ENCODE measurements at places on chromosomes 11 and 22.
A peak's percentile ranks its signal among the peaks of the same experiment; 100 is the strongest.

- DNase-seq, result no peak
These were observed 76.8 kb downstream of the MORC2 start for GRCh38 chr22:30891781-30892180.

DNA sequence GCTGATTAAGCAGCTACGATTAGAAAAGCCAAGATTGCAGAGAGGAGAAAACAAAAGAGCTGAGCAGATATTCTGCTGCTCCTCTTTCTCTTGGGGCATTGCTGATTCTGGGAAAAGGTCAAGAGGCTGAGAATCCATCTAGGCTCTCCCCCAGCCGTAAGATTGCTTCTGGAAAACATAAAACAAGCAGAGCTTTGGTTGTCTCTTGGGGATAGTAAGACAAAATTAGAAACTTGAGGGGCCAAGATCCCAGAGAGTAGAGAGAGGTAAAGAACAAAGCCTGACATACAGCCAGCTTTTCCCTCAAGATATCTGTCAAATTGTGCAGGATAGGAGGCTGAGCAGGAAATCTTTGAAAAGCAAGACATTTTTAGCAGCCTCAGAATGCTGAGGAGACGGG is 158.2 kb downstream of the TTC28 start:
- no peak for DNase-seq

DNA sequence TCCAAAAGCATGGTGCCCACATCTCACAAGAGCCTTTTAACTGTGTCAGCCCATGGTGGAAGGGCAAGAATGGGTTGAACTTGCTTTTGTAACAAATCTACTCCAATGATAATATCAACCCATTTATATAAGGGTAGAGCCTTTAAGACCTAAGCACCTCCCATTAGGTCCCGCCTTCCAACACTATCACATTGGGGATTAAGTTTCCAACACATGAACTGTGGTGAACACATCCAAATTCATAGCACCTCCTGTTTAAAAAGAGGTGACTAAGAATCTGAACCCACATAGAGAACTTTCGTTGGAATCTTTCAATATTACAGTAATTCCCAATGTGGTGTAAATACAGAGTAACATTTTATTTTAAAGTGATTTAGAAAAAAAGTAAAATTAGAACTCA is 9.2 kb upstream of the CNTF start:
- DNase-seq, result no peak

GRCh38 chr11:59076876-59077571 is 9.1 kb upstream of the GLYATL1B start:
- DNase-seq, result no peak

DNA sequence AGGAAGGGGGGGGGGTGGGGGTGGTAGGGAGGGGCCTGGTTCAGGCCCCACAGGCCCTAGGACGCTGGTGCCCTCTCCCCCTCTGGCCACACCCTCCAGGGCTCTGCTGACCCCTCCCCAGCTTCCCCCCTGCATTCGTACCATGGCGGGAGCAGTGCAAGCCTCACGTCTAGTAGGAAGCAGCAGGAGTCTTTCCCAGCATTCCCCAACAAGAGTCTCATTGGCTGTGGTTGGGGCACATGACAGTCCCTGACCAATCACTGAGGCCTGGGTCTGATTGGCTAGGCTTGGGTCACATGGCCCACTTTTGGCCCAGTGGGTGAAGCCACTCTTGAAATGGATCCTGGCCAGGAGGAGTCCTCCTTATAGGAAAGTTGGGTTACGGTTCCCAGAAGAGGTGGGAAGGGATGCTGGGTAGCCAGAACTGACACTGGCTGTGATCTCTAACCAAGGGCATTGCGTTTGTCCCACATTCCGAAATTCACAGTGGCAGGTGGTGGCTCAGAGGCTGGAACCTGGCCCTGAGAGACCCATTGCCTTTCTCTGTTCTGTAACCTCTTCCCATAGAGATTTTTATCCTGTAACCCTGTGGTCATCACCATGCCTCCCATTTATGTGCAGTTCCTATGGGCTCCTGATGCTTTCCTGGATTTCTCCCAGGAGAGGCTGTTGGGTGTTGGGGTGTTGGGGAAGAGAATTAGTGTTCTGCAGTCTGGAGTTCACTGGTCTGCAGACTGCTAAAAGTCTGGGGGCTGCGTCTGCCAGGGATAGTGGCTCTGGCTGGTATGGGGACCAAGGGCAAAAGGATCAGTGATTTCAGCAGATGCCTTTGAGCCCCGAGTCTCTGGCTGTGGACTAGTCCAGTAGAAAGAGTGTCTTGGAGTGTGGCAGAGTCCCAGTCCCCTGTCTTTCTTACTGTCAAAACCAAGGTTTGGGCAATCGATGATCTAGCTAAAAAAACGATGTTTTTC is 58.9 kb upstream of the MYEOV start:
- no peak for DNase-seq

DNA sequence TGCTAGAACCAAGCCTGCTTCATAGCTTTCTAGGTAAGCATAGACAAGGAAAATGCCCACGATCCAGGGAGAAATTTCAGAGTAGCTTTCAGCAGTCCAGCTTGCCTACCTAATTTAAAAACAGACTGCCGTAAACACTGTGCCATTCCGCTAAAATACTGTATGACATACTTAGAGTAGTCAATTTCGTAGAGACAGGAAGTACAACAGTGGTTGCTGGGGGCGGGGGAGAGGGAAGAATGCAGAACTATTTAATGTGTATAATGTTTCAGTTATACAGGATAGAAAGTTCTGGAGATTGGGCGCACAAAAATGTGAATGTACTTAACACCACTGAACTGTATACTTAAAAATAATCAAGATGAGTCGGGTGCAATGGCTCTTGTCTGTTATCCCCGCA is 56.7 kb downstream of the C11orf58 start:
- no peak for DNase-seq

- DNase-seq, result peak; percentile 35
These were observed 123.8 kb upstream of the NTM start for GRCh38 chr11:131246663-131247062.

DNA sequence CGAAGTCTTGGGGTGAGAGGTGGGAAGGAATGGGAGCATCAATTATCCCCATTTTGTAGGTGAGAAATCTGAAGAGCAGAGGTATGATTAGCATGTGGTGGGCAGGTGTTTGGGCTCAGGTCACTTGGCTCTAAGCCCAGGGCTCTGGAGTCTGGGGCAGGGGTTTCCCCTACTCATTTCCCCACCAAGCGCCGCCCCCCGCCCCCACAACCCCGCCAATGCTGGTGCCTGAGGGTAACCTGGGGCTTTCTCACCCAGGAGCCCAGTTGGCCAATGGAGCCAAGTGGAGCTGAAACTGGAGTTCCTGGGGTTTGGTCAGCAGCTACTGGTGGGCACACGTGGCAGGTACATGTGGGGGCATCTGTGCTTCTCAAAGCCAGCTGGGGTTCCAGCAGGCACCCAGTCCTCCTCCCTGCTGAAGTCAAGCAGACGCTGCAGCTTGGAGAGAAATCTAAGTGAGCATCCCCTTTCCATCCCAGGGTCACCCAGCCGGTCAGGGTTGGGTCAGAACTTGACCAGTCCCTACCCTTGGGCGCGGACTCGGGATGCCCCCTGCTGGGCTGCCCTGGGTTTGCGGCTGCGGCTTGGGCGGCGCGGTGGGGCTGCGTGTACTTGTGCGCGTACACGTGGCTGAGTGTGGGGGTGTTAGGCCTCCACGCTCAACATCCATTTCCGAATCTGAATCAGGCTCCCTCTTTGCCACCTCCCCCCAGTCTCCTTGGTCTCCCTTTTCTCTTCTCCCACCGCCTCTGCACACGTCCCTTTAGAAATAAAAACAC is 1.7 kb upstream of the CHRM1 start:
- peak; percentile 70 for DNase-seq
